ENCODE measurements at places on chromosomes 12 and 14.

DNA sequence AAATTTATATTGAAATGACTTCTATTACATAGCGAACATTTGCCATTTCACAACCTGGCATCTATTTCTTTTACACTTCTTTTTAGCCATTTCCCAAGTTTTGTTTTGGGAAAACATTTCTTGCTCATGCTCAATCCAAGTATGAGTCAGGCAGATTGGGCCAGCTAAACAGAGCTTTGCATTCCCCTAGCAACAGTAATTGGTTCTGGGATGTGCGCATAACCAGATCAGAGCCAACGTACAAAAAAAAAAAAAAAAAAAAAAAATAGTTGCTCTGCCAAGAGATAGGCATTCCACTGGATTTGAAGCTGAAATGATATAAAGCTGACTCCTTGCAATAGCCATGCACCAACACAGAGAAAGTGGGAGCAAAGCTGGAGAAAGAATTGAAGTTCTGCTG is 37.5 kb downstream of the PLCZ1 start:
- no peak for DNase-seq

- DNase-seq = no peak
Measured at GRCh38 chr14:99460793-99461192, 19.9 kb downstream of the SETD3 start.

- no peak for DNase-seq
Measured at GRCh38 chr12:92107621-92108131, 38.0 kb downstream of the BTG1 start.

GRCh38 chr14:22998329-22999012 is 11.5 kb downstream of the C14orf93 start:
- no peak for DNase-seq

DNA sequence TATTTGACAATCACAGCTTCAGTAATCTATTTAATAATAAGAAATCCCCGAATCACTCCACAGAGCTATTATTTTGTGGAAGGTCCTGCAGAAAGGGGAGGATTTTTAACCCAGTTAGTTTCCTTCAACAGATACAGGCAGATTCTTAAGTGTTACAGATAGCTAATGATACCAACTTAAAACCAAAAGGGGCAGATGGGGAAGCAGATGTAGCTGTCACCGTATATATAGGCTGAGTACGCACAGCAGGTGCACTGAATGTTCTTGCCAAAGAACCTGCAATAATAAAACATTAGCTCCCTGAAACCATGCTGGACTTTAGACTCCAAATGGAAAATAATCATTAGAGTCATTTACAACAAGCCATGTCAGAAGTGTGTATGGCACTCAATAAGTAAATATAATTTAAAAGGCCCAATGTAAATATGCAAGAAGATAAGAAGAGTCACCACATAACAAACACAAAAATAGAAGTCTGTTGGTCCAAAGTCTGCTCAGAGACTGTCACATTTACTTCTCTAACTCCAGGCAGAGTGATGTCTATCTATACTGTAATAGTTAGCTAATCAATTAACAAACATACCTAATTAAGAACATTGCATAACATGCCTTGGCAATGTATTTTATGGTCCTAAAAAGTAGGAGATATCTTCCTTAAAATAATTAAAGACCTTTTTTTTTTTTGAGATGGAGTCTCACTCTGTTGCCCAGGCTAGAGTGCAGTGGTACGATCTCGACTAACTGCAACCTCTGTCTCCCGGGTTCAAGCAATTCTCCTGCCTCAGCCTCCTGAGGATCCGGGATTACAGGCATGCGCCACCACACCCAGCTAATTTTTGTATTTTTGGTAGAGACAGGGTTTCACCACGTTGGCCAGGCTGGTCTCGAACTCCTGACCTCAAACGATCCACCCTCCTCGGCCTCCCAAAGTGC is 78.8 kb downstream of the SEC23A start:
- DNase-seq = no peak

GRCh38 chr14:93748208-93749075 is 39.8 kb downstream of the PRIMA1 start:
- no peak for DNase-seq

DNA sequence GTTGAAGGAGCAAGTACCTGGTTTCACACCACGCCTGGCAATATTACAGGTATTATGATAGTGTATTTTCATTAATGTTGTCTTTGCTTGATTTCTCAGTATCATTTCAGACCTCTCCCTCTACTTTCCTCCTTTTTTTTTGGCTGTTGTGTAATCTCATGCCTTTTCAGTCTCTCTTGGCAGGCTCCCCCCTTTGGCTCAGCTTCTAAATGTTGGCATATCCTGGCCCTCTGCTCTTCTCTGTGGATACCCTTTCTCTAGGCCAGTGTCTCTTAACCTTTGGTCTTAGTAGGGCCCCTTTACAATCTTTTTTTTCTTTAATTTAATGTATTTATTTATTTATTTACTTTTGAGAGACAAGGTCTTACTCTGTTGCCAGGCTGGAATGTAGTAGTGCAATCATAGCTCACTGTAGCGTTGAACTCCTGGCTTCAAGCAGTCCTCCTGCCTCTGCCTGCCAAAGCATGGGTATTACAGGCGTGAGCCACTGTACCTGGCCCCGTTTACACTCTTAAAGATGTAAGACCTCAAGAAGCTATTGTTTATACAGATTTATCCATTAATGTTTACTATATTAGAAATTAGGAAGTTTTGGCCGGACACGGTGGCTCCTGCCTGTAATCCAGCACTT is 12.8 kb downstream of the MTHFD1 start:
- no peak for DNase-seq

DNA sequence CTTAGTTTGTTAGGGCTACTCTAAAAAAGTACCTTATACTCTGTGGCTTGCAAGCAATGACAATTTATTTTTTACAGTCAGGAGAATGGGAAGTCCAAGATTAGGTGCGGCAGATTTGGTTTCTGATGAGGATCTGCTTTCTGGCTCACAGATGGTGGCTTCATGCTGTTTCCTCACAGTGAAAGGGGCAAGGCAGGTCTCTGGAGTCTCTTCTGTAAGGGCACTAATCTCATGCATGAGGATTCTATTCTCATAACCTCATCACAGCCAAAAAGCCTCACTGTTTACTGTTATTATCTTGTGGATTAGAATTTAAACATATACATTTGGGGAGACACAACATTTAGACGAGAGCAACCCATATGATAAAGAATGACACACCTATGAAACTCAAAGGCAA is 1957.4 kb upstream of the SEL1L start:
- DNase-seq = no peak

GRCh38 chr14:71933001-71933587 is 865 bp downstream of the RGS6 start:
- no peak for DNase-seq

GRCh38 chr12:124240493-124240892 is 54.4 kb upstream of the RFLNA start:
- DNase-seq = no peak

- DNase-seq = no peak
Measured at GRCh38 chr12:57722716-57723629, 15.6 kb downstream of the AGAP2 start.

GRCh38 chr14:22531451-22532344 is 57.3 kb downstream of the DAD1 start:
- no peak for DNase-seq

DNA sequence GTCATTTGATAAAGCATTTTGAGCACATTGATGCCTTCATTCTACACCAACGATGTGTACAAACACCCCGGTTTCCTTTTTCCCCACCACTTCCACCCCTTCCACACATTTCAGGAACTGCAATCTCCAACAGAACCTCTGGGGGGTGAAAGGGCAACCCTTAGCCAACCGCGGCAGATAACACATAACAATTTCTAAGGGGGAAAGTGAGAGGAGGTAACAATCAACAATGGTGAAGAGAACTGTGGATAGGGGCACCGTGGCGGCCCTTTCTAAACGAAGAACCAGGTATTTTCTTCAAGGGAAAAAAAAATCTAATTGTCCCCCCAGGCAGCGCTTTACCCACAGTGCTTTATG is 1.1 kb downstream of the KITLG start:
- no peak for DNase-seq

DNA sequence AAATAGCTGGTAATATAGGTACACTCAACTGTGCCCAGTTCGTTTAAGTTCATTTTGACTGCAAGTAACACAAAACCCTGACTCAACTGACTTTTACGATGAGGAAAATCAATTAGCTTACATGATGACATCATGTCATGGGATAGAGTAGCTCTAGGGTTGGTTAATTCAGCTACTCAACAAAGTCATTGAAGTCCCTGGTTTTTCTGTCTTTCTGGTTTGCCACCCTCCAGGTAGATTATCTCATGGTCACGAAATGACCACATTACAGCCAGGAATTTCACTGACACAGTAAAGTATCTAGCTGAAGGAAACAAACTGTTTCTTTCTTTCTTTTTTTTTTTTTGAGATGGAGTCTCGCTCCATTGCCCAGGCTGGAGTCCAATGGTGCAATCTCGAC is 68.5 kb upstream of the FUT8 start:
- no peak for DNase-seq

- no peak for DNase-seq
Measured at GRCh38 chr12:57149245-57149900, 2.0 kb upstream of the LRP1-AS start.

GRCh38 chr12:124493809-124494750 is 73.3 kb downstream of the NCOR2 start:
- DNase-seq = no peak

- DNase-seq = no peak
Measured at GRCh38 chr14:26598672-26599131, 869 bp upstream of the NOVA1 start.

DNA sequence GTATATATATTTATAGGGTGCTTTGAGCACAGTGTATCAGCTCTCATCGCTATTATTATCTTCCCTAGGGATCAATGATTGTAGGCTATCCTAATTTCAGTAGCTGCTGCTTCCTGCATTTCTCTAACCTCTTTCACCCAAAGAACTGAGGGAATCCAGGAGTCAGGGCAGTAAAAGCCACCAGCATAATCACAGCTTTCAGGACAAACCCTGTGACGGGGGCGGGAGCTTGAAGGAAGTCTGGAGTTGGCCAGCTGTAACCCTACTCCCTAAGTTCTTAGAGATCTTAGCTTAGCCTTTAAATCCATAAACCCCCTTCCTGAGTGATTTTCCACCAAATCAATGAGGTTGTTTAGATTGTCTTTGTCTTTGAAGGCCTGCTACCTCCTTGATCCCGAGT is 33.7 kb downstream of the FLVCR2 start:
- no peak for DNase-seq

DNA sequence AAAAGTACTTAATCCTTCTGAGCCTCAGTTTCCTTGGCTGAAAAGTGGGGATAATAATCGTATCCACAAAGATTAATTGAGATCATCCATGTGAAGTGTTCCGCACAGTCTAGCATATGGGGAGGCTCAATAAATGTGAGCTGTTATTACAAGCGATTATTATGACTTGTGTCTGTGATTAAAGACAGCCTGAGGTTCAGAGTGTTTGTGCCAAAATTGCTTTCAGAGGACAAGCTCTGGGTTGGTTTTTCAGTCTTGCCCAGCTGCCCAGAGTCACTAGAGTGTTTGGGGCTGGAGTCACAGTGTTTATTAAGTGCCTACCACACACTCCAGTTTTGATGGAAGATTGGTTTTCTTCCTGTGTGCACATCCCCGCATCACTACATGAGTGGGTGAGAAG is 53.5 kb downstream of the NTF3 start:
- no peak for DNase-seq

- DNase-seq = peak; percentile 32
Measured at GRCh38 chr12:14416658-14417057, 51.2 kb downstream of the ATF7IP start.

DNA sequence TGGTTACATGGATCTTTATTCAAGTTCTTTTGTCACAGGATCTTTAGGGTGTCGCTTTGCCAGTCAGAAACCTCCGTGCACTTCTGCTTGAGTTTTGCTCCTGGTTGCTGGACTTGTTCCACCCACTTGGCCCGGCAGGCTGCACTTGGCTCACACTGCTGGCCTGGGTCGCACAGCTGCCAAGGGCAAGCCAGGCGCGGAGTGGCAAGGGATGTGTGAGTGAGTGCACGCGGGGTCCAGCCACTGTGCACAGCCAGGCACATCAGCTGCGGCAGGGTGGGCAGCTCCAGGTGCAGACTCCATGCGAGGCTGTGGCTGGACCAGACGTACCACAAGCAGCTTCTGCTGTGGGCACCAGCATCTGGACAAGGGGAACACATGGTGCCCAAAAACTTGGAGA is 76.6 kb downstream of the DERA start:
- no peak for DNase-seq

GRCh38 chr12:71439613-71440344 is at the start of gene LGR5:
TSS of gene LGR5 (plus strand) at chr12:71439798. CDS start at chr12:71440081, 283 bp downstream.
- DNase-seq = no peak

- no peak for DNase-seq
Measured at GRCh38 chr14:92503756-92504491, 9.7 kb upstream of the RIN3 start.

DNA sequence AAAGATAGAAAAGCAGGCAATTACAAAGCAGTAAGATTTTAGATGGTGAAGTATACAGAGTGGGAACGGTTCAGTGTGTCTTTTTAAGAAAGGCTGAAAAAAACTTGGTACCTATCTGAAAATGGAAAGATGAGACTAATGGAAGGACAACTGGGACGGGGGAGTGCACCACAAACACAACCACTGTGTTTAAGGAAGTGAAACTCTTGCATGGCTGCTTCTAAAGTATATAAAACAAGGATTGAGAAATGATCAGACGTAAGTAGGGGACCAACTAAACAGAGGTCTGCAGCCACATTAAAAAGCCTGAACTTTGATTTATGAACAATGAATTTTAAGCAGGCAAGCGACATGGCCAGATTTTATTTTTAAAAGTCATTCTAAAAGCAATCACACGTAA is 328.6 kb downstream of the MDGA2 start:
- DNase-seq = no peak

DNA sequence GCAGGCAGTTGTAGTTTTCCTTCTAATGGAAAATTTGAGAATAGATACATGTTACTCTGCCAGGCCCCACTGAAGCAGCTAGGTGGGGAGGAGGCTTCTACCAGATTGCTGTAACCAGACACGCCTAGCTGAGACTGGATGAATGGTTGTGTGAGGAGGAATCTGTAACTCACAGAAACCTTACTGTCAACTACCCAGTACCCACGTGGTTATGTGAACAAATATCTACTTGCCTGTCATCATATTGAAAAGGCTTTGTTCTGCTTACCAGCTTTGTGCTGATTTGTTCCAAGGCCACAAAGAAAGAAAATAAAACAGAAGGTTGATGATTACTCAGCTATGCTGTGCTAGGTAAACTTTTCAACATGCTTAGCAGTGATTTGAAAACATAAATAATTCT is 167.2 kb downstream of the CAPZA3 start:
- DNase-seq = no peak

- no peak for DNase-seq
Measured at GRCh38 chr12:93297536-93297935, 80.2 kb upstream of the NUDT4 start.

GRCh38 chr12:42936991-42937390 is 347.4 kb upstream of the PRICKLE1 start:
- DNase-seq = no peak

DNA sequence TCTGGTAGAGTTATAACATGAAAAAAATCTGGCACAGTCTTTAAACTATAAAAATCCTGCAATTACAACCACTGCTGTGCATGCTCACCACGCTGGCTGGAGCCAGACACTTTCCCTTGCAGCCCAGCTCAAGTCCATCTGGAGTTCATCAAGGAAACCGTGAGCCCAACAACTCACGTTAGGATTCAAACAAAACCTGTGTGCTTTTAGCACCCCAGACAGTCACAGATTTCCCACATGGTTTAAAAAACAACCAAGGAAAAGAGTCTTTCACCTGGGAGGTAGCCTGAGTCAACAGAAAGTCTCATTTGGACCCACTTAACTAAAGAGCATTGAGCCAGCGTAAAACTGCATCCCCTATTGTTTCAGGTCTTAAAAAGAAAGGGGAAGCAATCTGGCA is 4.7 kb downstream of the LRIG3 start:
- DNase-seq = no peak

Data from bone marrow (tissue), 2 donors.